Spinal cord (tissue), 10 donors: ENCODE measurements at places on chromosomes 16 and 17. TPM values are rescaled to one million over a fixed set of nuclear protein-coding genes. Genes with fewer than 3 reads are reported as not detected.

Gene AOC2
- total RNA-seq = 1.3 TPM

Gene PRR11
- 4.1 TPM for total RNA-seq

Gene RAB11FIP4
- 15.3 TPM for total RNA-seq

Gene SLC6A2
- total RNA-seq = 0.11 TPM
